CD4-positive, alpha-beta T cell treated with Interferon gamma for 1 hour (primary cell): ENCODE measurements at places on chromosomes 7 and 10.

DNA sequence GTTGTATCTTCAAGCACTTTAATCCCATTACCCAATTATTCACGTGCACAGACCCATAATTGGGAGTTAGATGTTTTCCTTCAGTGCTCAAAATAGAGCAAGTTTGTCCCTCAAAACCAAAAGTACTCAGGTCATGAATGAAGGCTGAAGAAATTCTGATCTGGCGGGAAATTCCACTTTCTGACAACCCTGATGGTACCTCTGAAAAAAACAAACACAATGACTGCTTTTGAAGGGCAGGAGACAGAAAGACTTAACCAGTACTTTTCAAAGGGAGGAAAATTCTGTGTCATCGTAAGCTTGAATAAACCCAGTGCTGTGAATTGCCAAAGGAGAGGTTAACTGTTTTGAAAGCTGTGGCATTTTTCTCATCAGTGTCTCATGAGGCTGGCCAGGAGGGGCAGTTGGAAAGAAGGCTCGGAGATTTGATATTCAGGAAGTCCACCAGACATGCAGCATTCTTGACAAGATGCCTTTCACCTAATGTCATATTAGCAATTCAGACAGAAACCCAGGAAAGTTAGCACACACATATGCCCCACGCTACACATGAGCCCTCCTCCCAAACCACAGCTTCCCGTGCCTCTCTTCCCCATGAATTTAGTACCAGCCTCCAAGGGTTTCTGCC is 347.0 kb downstream of the KCNMA1 start:
- no peak for DNase-seq

GRCh38 chr7:141495057-141495456 is 56.2 kb upstream of the AGK start:
- no peak for DNase-seq

DNA sequence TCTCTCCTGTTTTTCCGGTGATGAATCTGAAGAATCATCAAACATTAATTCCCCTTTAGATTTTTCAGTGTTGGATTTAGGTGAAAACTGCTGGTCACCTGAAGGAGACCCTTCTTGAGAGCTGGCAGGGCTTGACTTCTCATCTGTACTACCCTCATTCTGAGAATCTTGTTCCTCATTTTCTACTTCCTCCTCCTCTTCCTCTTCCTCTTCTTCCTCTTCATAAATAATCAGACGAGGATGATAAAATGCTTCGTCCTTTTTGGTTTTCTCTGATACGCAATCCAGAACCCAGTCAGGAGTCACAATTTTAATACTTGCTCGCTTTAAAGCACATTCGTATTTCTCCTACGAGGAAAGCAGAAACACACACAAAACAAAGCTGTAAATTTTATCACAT is 26.9 kb downstream of the PAXIP1 start:
- no peak for DNase-seq

GRCh38 chr10:120480065-120480600 is 23.1 kb downstream of the PLPP4 start:
- DNase-seq = no peak

DNA sequence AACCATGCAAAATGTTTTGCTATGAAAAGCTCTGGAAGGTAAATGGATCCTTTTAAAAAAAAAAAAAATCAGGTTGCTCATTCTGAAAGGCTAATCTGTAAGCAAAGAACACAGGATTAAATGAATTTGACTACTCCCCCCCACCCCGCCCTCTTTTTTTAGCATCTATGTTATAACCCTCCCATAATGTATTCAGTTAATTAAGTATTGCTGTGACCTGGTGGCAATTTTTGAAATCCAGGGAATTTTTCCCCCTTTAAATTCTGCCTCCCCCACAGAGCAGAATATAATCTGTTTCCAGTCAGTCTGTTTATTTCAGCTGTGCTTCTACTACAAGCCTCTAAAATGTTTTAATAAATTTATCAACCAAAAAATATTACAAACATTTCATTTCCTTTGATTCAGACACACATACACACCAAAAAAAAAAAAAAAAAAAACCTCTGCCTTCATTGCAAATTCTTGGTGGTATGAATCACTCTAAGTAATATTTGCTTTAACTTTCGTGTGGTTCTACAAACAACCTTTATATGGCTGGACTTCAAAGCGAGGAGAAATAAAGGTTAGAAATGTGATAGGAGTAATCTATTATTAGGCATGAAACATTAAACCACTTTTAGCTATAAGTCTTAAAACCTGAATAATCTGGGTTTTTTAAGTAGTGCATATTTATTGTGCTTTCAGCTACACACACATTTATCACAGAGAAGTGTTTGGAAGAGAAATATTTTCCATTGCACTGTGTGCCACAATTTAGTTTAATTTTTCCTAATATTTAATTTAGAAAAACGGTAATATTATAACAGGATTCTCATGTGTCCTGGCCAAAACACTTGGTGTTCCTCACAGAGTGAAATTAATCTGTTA is 64.4 kb upstream of the ARID5B start:
- DNase-seq = no peak

DNA sequence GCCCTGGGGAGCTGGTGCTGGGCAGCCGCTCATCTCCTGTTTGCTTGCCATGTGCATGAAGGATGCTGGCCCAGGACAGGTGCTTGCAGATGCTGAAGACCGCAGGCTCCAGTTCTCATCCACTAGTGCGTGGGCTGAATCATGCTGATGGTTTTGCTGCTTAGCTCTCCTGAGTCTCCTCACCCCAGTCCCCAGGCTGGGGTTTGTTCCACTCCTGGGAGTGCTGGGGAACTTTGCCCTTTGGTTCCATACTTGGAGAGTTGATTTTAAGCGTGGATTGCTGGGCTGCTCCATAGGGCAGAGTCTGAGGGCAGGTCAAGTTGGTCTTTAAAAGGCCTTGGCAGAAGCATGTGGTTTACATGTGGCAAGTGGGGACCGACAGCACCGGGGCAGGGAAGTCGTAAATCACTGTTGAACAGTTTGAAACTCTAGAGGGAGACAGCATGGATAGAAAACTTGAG is 9.1 kb downstream of the DYNC2I1 start:
- no peak for DNase-seq

- DNase-seq = no peak
These were observed 188.6 kb downstream of the ETV1 start for GRCh38 chr7:13800694-13801448.

- peak; percentile 17 for DNase-seq
These were observed 1090.1 kb downstream of the KCNMA1 start for GRCh38 chr10:76547352-76547972.

DNA sequence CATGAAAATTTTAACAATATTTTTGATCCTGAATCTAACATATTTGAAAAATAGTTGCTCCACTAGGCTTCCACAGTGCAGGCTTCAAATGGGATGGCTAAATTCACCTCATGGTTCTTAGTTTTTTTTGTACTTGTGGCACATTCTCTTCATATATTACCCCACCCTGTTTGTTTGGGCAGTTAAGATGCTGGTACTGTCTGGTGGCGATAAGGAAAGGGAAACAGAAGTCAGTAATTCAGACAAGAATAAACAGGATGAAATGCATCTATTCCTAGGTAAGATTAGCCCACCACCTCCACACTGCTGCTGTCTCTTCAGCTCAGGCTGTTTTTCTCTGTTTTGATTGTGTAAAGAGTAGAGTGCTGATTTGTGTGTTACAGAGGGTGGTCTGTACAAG is 44.2 kb downstream of the GLRX3 start:
- no peak for DNase-seq

- no peak for DNase-seq
These were observed 21.4 kb upstream of the CHST12 start for GRCh38 chr7:2381881-2382509.

GRCh38 chr7:141409801-141410329 is 141.3 kb upstream of the AGK start:
- DNase-seq = no peak

DNA sequence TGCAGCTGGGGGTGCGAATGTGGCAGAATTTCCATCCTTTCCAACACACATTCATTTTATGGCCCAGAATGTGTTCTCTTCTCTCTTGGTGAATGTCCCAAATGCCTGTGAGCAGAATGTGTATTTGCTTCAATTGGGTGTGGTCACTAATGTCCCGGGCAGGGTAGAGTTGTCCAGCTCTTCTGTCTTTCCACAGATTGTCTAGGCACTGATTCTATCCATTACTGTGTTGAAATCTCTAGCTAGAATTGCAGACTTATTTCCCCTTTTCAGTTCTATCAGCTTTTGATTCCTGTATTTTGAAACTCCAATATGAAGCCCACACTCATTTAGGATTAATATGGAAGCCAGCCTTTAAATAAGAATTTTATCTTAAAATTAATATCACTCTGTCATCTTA is 14.0 kb upstream of the AKR1E2 start:
- DNase-seq = no peak

- no peak for DNase-seq
These were observed 47.2 kb upstream of the RHEB start for GRCh38 chr7:151566897-151567320.

DNA sequence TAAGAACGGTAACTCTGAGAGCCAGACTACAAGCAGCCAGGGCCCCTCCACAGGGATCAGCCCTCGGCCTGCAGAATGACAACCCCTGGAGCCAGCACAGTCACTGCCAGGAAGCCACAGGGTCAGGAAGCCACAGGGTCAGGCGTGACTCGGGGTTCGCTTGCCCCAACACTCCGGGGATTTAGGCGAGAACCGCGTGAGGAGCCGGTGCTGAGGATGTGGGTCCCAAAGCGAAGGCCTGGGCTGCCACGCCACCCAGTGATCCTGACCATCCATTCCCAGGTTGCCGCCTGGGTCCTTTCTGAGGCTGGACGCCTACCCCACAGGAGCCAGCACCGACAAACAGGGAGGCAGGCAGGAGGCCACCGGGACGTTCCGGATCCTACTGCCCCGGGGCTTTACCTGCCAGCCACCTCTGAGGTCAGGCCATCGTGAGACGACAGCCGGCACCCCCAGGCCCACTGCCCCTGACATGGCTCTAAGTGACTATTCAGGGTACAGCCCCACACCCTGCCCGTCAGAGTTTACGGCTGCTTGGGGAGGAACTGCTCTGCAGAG is 228.6 kb downstream of the ELFN1 start:
- no peak for DNase-seq

DNA sequence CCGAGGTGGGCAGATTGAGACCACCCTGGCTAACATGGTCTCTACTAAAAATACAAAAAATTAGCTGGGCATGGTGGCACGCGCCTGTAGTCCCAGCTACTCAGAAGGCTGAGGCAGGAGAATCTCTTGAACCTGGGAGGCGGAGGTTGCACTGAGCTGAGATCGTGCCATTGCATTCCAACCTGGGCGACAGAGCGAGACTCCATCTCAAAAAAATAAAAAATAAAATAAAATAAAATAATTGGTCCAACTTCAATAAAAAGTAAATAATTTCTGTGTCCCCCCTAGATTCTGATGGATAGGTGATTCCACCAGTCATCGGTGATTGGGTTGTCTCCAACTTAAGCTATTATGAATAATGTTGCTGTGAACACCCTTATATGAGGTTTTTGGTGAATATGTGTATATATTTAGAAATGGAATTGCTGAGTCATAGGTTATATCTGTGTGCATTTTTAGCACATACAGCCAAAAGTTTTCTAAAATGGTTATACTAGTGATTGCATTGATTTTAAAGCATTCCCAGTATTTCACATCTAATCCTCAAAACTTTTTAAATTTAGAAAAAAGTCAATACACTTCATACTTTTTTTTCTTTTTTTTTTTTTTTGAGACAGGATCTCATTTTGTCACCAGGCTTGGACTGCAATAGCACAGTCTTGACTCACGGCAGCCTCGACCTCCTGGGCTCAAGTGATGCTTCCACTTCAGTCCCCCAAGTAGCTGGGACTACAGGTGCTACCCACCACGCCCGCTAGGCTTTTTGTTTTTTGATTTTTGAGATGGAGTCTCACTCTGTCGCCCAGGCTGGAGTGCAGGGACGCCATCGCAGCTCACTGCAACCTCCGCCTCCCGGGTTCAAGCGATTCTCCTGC is 13.7 kb upstream of the SRPK2 start:
- no peak for DNase-seq

GRCh38 chr10:103855852-103856796 is 748 bp upstream of the SH3PXD2A start:
- DNase-seq = no peak

GRCh38 chr10:63583909-63584724 is 62.9 kb downstream of the REEP3 start:
- DNase-seq = no peak
